SJSA1 (cell line): ENCODE measurements at places on chromosomes 7 and 10. TPM values are rescaled to one million over a fixed set of nuclear protein-coding genes. Genes with fewer than 3 reads are reported as not detected.
A peak's percentile ranks its signal among the peaks of the same experiment; 100 is the strongest.

DNA sequence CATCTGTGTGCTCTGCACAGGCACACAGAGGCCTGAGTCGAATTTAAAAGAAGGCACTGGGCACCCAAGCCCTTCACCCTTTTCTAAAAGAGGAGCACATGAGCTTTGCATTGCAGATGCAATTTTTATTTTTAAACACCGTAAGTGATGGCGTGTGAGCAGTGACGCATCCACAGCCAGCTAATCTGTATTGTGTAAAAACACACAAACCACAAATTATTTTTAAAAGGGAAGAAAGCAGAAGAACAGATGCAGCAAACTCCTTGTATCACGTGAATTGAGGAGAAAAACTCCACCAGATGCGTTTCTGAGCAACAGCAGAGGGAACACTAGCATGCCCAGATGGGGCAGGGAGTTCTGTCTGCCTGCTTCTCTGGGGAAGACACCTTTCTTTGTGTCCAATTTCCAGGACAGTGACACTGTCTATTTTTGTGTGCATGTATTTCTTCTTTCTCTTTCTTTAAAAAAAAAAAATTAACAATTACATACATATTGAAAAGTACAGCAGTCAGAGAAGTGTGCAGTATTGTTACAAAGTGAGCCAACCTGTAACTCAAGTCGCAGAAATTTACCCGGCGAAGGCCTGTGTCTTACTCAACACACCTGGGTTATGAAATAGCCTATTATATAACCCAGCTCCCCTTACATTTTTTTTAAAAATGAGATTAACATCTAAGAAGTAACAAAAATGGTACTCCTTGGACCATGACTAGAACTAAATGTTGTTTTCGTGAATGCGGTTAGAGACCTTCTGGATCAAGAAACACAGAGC lies 39.2 kb downstream of the EEPD1 start:
- peak; percentile 80 for DNase-seq

GRID2IP gene
- total RNA-seq = not detected in 2 replicates

- DNase-seq = no peak
These were observed 13.5 kb downstream of the ZC3HC1 start for GRCh38 chr7:130037703-130038102.

GRCh38 chr10:124703778-124704427 lies 40.3 kb downstream of the FAM53B start:
- no peak for DNase-seq

- DNase-seq = peak; percentile 72
These were observed 4.3 kb upstream of the KCNMA1 start for GRCh38 chr10:77641788-77642397.
